Activated effector memory CD4-positive, alpha-beta T cell treated with Interleukin-2 at 50 U/mL for 16 hours (primary cell): ENCODE measurements at places on chromosomes 4 and X.

- DNase-seq, result no peak
These were observed 116.1 kb downstream of the EVC2 start for GRCh38 chr4:5592272-5592671.

- DNase-seq, result no peak
These were observed 31.6 kb downstream of the KDM6A start for GRCh38 chrX:44904542-44905115.

DNA sequence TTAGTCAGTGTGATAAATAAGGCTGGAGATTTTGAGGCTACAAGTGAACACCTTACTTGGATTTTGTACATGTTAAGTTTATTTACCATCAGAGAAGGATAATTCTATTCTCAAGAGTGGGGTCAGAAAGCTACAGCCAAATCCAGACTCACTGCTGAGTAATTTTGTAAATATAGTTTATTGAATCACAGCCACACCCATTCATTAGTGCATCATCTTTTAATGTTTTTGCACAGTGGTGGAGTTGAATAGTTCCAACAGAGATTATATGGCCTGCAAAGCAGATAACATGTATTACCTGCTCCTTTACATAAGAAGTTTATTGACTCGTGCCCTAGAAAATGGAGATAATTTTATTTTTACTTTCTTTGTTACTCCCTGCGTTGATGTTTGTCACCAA lies 60.4 kb downstream of the PCDH18 start:
- DNase-seq, result no peak

GRCh38 chr4:24279469-24279868 lies 304.9 kb downstream of the DHX15 start:
- no peak for DNase-seq
